Activated CD8-positive, alpha-beta memory T cell treated with anti-CD3 and anti-CD28 coated beads for 4 hours (primary cell): ENCODE measurements at places on chromosomes 7 and 10.

GRCh38 chr7:124318721-124319450 is 286.0 kb upstream of the TMEM229A start:
- no peak for DNase-seq

DNA sequence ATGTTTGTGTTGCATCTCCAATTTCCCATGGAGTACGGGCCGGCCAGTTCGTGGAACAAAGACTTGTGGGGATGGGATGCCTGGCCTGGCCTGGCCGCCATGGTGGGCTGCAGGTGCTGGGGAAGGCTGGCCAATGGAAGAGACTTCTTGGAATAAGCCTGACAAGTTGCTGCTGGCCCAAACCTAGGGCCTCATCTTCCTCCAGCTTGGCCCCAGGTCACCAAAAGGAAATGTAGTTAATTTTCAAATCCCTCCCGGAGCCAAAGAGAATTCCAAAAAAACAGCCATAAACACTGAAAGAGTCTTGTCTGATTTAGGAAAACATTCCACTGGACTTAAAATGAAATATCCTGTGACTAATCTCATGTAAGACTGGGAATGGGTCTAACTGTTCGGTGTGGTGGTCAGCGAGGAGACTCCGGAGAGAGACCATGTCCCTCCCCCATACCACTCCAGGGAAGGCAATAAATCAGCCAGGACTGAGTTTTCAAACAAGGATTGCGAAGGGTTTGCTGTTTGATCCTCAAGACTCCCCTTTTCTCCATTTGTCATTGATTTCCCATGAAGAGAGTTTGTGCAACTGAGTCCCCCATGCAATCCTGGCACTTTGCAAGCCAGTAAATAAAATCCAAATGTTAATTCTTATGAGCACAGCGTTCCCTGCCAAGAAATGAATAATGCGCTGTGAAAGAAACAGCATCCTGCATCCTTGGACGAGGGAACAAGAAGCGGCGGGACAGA is 128.7 kb upstream of the HABP2 start:
- DNase-seq, result no peak

DNA sequence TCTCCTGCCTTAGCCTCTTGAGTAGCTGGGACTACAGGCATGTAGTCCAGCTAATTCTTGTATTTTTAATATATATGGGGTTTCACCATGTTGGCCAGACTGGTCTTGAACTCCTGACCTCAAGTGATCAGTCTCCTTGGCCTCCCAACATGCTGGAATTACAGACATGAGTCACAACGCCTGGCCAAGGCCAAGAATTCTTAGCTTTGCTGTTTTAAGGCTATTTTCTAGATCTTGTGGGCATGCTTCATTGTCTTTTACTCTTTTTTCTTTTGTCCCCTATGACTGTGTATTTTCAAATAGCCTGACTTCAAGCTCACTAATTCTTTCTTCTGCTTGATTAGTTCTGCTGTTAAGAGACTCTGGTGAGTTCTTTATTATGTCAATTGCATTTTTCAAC is 56.4 kb upstream of the TAS2R16 start:
- DNase-seq, result no peak

DNA sequence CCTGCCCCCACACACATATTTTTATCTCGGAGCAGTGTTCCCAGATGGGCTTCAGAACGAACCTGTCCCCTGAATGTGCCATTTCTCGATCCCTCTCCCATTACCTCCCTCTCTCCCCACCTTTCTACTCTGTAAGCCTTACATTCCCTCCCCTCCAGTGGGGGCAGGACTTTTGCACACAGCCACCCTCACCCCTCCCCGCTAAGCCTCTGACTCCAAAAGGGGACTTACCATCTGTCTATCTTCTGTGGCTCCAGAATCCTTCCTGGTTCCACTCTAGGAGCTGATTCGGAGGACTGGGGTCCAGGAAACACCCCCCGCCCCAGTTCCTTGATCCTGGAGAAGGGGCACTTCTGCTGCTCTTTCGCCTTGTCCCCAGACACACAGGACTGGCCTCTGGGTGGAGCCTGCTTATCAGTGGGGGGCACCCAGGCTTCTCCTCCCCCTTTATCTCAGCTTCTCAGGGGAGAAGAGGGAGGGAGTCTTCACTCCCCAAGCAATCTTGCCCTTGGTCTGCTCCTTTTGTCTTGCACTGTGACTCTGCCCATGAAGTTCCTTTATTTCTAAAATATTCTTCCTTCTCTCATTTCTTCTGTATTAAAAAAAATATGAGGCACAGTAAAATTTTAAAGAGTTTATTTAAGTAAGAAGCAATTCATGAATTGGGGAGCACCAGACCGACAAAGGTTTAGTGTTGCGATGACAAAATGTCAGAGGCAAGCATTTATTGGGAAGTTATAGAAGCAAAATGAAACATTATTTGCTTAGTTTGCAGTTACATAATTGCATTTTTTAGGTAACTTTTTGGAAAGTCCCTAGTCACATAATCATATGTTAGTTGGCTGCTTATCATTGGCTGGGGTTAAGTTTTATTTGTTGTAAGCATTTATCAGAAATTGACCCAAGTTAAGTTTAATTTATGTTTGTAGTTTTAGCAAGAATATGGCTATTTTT is at the start of gene KEL:
TSS of gene KEL (minus strand) at position 391 of the 954 bp plus-strand sequence. CDS start at position 234, 157 bp downstream.
- no peak for DNase-seq

- no peak for DNase-seq
These were observed 16.0 kb downstream of the NRAP start for GRCh38 chr10:113647812-113648211.

- no peak for DNase-seq
These were observed 82.0 kb downstream of the VWC2 start for GRCh38 chr7:49855281-49855980.

GRCh38 chr7:26372704-26373103 is 81.0 kb downstream of the SNX10 start:
- DNase-seq, result no peak

- DNase-seq, result peak; percentile 18
These were observed 919 bp downstream of the MAFK start for GRCh38 chr7:1531263-1531978.

GRCh38 chr7:123635551-123636359 is 19.9 kb upstream of the LMOD2 start:
- DNase-seq, result no peak

DNA sequence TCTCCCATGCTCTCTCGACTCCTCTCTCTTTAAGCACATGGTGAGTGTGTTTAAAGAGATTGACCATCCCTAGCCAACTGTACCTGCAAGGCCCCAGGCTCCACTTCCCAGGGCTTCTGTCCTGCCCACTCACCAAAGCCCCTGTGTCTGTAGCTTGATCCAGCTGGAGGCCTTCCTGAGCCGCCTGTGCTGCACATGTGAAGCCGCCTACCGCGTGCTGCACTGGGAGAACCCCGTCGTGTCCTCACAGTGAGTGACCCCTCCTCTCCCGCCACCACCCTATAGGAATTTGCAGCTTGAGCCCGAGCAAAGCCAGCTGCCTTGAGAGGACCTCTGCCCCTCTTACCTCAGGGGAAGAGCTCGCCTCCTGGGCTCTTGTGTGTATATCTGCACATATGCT is 11.2 kb downstream of the ZFYVE27 start:
- no peak for DNase-seq

DNA sequence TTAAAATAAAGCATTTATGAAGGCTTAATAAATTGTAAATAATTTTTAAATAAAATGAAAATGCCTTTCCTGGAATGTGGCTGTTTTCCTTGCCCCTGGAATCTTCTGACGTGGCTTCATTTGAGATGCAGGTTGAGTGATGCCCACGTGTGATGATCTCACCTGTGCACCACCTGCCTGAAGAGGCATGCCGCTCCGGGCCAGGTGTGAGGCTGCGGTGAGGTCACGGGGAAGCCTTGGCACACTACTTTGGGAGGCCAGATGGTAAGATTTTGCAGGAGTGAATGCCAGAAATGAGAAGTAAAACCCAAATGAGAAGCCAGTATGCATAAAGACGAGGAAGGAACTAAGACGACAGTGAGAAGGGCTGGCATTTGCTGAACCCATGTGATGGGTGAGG is 36.2 kb downstream of the GOT1 start:
- DNase-seq, result no peak

DNA sequence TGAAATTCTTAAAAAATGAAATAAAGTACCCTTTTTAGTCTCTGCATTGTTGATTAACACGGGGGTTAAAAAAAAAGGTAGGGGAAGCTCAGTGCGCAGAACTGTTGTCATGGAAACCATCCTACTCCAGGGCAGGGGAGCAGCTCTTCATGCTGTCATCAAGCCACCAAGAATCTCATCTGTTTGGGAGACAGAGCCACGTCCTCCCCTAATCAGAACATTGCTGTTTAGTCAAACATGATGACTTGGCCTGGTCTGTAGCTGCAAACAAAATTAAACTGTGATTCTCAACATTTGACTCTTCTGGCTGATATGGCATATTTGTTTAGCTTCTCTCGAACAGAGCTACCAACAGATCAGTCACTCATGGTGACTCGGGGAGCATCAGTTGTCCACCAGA is 254.4 kb upstream of the KLF14 start:
- DNase-seq, result no peak

- DNase-seq, result no peak
These were observed 1.7 kb downstream of the TUBGCP2 start for GRCh38 chr10:133306941-133307379.

DNA sequence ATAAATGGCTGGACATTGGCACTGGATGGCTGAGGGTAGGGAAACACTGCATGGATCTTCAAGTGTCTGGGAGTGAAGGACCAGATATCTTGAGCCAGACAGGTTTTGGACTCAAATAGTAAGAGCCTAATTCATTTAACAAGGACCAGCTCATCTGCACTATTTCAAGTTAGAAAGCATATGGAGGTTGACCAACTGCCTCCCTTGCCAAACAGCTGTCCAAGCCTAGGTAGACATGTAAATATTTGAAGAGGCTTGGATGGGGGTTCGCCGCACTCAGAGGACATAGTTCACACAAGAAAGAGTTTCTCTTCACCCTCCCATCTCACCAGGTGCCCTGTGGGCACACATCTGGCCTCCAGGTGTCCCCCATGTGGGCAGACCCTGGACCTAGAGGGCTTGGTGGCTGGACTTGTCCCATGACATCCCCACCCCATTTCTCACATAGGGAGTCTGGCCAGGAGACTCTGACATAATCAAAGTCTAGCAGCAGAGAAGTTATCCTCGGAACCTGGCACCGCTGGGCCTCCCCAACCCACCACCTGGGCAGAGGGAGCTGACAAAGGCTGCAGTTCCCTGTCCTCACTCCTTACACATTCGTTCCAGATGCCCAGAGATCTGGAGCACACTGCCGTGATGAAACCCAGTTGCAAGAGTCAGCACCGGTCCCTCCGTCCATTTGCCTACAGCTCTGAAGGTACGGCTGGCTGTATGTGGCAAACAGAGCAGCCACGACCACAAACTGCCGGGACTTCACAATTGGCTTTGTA is 116.9 kb upstream of the GDF10 start:
- DNase-seq, result no peak

DNA sequence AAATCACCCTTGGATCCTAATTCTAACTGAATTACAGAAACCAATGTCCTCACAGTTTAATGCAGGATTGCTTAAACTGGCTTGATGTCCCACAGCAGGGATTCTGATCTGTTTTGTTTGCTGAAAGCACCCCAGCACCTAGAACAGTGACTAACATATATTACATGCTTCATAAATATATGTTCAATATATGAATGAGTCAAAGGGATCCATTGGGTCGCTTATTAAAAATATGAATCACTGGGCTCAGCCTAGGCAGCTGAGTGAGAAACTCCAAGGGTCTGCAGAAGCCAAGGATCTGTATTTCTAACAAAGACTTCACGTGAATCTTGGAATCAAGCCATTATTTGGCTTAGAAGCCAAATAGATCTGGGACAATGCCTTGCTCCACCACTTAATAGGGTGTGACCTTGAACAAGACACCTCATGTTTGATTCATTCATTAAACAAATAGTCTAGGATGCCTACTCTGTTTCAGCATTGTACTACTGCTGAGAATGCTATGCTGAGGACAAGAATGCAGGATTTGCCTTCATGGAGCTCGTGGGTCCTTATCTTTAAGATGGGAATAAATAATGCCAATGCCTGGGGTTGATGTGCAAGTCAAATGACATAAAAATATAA is 103.4 kb upstream of the DLX6 start:
- no peak for DNase-seq

DNA sequence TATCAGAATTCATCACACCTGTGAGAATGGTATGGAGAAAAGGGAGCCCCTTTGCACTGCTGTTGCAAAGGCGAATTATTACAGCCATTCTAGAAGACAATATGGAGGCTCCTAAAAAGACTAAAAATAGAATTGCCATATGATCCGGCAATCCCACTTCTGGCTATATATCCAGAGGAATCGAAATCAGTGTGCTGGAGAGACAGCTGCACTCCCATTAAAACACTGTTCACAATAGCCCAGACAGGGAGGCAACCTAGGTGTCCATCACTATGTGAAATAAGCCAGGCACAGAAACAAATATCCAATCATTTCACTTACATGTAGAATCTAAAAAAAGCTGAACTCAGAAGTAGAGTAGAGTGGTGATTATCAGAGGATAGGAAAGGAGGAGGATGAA is 26.0 kb upstream of the GJD4 start:
- DNase-seq, result no peak

GRCh38 chr7:33965183-33965744 is 59.9 kb downstream of the BMPER start:
- no peak for DNase-seq

GRCh38 chr7:99825452-99825851 is 2.4 kb upstream of the CYP3A43 start:
- no peak for DNase-seq

DNA sequence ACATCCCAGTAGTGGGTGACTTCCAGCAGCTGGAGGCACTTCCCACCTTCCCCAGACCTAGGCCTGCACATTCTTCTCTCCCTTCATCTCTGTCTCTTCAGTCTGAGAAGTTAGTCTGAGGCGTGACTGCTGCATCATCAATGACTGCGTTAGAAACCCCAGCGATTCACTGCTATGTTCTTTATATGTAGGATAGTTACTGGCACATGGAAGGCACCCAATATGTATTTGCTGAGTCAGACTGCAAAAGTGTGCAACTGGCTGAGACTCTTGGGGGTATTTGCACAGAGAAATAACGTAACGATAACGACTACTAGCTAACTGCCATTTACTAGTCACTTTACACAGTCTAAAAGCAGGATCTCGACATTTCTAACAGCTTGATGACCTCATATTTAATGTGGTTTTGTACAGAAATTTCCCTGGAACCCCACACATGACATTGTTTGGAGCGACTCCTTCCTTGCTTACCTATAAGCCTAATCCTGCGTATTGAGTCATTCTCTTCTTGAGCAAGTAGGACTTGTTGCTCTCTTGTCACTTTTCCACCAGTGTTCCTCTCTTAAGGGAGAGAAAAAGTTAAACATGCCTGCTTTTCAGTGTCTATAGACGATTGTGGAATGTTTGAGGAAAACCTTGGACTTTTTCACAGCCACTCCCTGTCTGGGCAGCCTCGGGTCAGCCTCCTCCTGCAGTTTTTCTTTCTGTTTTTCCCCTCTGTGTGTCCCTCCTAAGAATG is 45.5 kb downstream of the THNSL1 start:
- no peak for DNase-seq

DNA sequence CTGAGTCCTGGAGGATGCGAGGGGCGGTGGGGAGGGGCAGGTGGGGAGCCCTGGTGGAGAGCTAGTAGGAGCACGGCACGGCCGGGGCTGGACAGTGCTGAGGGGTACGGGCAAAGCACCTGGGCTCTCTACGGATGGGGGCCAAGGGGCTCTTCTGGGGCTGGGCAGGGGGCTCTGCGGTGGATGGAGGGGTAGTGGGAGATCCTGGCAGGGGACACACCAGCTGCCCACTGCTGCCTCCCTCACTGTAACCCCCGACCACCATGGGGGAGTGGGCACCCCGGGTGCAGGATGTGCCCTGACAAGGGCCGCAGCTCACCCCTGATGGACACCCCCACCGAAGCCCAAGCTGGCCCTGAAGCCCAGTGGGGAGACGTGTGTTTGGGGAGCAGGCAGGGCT is 203.3 kb downstream of the ELFN1 start:
- no peak for DNase-seq
